ENCODE measurements at places on chromosomes 7 and 10.

GRCh38 chr10:55398497-55398882 is 597.5 kb upstream of the PCDH15 start:
- no peak for DNase-seq

DNA sequence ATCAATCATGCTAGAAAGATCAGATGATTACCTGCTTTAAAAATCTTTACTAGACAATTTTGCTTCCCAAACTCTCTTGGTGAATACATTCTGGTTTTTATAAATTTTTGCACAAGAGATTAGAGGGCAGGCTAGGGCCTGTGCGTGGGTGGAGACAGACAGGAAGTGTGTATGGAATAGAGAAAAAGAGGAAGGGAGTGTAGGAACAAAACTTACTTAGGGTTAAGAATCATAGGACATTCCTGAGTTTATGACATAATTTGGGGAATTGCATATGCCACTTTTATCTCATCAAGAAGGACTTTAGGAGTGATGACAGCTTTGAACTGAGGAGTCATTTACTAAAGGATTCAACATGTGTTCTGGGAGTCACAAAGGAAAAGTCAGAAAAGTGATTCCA is 31.3 kb downstream of the LAMB1 start:
- DNase-seq, result no peak

- no peak for DNase-seq
Measured at GRCh38 chr7:22426463-22427094, 69.6 kb upstream of the RAPGEF5 start.

- peak; percentile 93 for DNase-seq
Measured at GRCh38 chr7:143263266-143264195, at the start of gene GSTK1. Gene GSTK1 (plus strand): TSS chr7:143263441. CDS start chr7:143263514, 73 bp downstream.

GRCh38 chr10:76992467-76992866 is 645.1 kb downstream of the KCNMA1 start:
- DNase-seq, result no peak

DNA sequence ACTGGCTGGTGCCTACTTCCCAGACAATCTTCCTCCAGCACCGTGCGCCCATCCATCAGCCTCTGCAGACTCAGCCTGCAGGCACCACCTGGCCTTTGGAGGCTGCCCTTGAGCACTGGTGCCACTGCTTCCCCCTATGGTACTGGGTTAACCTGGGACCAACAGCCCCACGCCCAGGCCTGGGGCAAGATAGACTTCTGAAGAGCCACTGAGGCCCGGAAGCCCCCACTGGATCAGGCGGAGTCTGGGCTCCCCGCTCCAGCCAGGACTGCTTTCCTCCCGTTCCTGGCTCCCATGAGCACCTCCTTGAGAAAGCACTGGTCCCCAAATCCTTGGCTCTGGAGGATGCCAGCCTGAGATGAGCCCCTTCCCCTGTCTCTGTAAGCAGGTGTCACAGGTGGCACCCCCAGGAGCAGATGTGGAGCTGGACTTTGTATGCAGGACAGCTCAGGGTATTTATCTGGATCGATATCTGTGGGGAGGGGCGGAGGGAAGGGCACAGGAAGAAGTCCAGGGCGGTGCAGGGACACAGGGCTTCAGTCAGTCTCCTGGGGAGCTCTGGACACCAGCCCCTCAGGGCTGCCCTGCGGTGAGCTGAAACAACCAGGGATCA is 206.5 kb upstream of the PPP2R2D start:
- DNase-seq, result no peak

DNA sequence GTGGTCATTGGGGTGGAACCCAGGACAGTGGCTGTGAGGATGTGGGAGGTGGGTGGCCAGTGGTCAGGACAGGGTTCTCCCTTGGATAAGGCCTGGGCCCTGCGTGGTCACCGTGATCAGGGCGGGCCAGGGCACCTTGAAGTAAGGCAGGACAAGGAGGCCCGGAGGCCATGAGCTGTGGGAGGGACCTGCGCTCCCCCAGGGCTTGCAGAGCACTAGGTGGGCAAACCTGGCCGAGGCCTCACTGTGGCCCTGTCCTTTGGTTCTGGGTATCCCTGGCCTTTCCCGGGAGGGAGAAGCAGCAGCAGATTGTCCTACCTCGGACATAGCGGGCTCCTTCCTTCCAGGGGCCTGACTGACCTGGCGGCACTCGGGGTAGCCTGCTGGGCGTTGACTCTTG is 144.8 kb upstream of the RET start:
- DNase-seq, result no peak

GRCh38 chr10:59175538-59176240 is 754 bp upstream of the PHYHIPL start:
- DNase-seq, result no peak

DNA sequence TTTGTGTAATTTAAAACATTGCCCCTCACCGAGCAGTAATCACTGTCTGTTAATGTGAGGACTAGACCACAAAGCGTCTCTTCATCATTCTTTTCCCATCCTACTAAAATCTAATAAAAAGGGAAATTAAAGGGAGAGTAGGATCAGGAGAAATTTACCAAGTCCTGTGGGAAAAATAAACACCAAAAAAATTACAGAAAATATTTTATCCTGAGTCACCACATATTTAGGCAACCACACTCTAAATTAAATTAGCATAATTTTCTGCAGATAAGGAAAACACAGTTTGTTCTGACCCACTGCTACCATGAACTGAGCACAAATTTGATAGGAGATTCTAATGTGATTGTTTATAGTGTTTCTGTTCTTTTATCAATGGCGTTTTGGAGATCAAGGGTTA is 49.3 kb downstream of the CCDC6 start:
- DNase-seq, result no peak

DNA sequence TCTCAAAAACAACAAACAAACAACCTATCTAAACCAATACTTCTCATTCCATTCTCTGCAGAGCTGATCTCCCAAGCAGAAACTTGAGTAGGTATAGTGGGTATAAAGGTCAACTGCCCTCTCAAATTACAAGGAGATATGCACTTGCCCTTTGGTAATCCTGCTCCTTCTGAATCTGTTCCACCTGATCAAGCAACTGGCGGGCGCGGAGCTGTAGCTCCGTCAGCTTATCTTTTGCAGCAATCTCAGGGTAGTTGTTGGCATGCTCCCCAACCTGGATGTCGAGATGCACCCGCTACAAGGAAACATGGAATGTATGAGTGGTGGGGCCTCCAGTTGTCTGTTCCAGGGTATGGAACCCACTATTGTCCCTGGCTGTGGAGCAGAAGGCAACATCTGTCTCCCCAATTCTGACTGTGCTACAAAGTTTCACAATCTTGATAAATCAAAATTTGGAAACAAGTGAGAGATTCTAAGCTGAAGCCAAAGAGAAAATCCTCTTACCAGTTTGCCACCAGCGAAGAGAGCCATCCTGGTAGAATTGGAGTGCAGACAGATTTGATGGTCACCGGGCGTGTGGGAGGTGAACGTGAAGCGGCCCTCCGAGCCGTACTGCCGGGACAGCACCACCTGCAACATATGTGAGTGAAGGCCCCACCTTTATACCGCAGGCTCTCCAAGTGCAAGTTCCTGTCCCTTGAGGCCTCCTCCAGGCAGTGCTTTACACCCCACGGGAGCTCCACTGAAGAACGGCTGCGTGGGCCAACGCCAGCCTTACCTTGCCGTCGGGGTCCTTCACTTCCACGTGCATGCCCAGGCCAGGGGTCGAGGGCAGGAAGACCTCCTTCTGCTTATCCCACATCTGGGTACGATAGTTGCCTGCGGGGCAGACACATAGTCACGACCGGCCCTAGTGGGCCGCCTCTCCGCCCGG is 819 bp downstream of the TMED4 start:
- no peak for DNase-seq

DNA sequence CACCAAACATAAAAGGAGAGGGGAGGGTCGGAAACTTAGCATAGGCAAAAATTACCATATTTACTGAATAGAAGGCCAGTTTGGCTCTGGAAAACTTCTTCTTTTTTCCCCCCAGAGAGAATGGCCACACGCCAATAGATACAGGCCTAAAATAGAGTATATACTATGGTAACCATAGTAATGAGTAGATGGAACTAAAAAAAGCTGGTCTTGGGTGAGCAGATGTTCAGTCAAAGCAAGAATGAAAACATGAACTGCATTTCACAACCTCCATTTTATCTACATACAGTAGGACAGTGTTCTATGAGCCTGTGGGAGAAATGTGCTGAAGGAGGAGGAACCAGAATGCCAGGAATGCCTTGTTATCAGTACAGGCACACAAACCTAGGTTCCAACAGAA is 141.7 kb upstream of the SEMA3A start:
- no peak for DNase-seq

- no peak for DNase-seq
Measured at GRCh38 chr7:1430056-1430845, 29.0 kb downstream of the MICALL2 start.

GRCh38 chr7:102426268-102427018 is 6.9 kb upstream of the ORAI2 start:
- no peak for DNase-seq

All from muscle of back (tissue), 13 donors.